ENCODE measurements at places on chromosomes 7 and 10. TPM values are rescaled to one million over a fixed set of nuclear protein-coding genes. Genes with fewer than 3 reads are reported as not detected.

Gene FAM237B
- not detected for polyA plus RNA-seq

Gene BLOC1S2
- polyA plus RNA-seq: 79.8 TPM

Gene AGMO
- not detected for polyA plus RNA-seq

Gene HABP2
- polyA plus RNA-seq: not detected

Gene PDE6C
- not detected for polyA plus RNA-seq

Gene SLC29A3
- 7.9 TPM for polyA plus RNA-seq

Gene MKI67
- polyA plus RNA-seq: 0.10 TPM

Gene MACC1
- polyA plus RNA-seq: 1.6 TPM

Gene FXYD4
- not detected for polyA plus RNA-seq

Gene GGCT
- polyA plus RNA-seq: 25.3 TPM

Gene ZFYVE27
- 20.0 TPM for polyA plus RNA-seq

Gene CACNB2
- not detected for polyA plus RNA-seq

Gene HOXA13
- polyA plus RNA-seq: not detected

Gene MRLN
- polyA plus RNA-seq: not detected

Gene SLC26A3
- not detected for polyA plus RNA-seq

Gene MRPS33
- polyA plus RNA-seq: 46.9 TPM
